ENCODE measurements at places on chromosomes 16 and 17.
A peak's percentile ranks its signal among the peaks of the same experiment; 100 is the strongest.

- DNase-seq, result peak; percentile 6
These were observed 291.2 kb upstream of the MON1B start for GRCh38 chr16:76899767-76900166.

DNA sequence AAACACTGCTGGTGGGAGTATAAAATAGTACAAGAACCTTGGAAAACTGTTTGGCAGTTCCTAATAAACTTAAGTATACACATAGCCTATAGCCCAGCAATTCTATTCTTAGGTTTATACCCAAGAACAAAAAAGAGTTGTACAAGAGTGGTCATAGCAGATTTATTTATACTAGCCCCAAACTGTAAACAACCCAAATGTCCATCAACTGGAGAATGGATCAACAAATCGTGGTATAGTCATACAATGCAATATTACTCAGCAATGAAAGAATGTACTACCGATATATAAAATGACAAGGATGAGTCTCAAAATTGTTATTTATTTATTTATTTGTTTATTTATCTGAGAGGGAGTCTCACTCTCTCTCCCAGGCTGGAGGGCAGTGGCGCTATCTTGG is 23.1 kb downstream of the GNGT2 start:
- DNase-seq, result no peak

GRCh38 chr17:3724378-3725077 is 825 bp downstream of the HASPIN start:
- no peak for DNase-seq

DNA sequence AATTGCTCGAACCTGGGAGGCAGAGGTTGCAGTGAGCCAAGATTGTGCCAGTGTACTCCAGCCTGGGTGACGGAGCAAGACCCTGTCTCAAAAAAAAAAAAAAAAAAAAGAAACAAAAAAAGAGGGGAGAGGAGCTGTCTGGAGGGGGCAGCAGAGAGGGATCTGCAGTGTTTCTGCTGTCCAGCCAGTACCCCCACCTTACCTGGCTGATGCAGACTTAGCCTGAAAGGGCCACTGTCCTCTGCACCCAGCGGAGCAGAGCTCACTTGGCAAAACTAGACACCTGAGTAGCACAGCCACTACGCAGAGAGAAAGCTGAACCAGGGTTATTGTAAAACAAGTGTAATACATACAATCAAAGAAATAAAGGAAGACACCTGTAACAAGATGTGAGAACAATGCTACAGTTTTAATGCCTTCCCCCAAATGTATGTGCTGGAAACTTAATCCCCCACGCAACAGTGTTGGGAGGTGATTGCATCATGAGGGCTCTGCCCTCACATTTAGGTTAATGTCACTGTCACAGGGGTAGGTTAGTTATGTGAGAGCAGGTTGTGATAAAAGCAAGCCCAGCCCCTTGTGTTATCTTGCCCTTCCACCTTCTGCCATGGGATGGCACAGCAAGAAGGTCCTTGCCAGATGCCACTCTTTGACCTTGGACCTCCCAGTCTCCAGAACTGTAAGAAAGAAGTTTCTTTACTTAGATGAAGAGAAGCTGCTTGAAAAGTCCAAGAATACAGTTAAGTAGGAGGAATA is 211.2 kb downstream of the RPTOR start:
- DNase-seq, result no peak

DNA sequence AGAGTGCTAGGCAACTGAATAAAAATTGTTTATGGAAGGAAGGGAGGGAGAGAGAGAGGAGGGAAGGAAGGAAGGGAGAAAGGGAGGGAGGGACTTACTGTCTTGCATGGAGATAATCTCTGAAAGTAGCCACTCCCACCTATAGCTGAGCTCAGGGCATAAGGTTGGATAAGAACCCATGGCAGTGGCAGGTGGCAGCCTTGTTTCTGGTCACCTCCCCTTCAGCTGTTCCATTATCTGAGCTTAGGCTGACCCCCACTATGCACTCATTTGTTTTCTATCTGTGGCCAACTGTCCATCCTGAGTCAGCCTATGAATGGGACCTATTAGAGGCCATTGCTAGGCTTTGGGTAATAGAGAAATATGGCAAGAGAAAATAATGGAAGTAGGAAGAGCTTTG is 25.3 kb upstream of the MTMR4 start:
- no peak for DNase-seq

DNA sequence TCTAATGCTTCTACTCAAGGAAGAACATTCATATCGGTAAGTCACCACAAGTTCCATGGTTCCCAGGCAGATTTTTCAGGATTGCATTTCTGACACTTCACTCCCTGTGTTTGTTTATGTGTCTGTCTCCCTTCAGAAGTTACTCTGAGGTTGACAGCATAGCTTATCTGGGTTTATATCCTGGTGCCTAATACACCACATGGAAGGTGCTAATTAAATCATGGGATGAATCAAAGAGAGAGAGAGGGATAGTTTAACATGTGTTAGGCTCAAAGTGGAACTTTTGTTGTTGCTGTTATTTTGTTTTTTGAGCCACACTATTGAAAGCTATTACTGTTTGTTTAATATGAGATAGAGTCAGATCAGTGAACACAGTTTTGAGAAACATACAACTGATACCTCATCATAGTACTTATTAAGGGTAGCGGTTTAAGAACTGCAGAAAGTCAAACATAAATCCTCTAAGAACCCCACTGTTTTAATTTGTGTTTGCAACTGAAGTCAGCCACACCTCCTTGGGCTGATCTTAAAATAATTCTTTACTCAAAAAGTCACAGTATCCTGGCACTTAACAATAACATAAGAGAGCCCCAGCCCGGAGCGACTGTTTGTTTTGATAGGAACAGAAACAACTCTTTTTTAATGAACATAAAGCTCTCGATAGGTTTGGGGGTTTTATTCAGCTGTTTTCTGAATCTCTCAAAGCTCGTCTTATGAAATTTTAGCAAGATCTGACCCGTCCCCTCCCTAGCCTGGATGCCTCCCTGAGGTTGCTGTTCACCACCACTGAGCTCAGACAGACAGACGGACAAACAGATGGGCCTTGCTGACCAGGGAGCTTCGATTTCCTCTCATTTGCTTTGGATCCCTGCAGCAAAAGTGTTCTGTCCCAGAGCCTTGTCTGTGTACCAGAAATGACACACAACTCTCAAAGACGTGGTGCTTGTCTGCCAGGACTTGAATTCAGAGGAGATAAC is 98.3 kb upstream of the MYOCD start:
- no peak for DNase-seq

DNA sequence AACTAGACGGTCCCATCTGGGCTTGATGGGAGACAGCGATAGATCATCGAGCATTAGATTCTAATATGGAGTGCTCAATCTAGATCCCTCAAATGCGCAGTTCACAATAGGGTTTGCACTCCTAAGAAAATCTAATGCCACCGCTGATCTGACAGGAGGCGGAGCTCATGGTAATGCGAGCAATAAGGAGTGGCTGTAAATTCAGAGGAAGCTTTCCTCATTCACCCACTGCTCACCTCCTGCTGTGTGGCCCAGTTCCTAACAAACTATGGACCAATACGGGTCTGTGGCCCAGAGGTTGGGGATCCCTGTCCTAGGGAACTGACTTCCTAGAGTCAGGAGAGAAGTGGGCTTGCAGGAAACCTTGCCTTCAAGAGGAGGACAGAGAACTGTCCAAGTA is 25.2 kb upstream of the AMZ2 start:
- no peak for DNase-seq

- no peak for DNase-seq
These were observed 209.4 kb upstream of the FOXF1 start for GRCh38 chr16:86300746-86301481.

- DNase-seq, result no peak
These were observed 224.7 kb downstream of the BCAS3 start for GRCh38 chr17:60902399-60902798.

- no peak for DNase-seq
These were observed 35.9 kb upstream of the FOXJ1 start for GRCh38 chr17:76176701-76177574.

DNA sequence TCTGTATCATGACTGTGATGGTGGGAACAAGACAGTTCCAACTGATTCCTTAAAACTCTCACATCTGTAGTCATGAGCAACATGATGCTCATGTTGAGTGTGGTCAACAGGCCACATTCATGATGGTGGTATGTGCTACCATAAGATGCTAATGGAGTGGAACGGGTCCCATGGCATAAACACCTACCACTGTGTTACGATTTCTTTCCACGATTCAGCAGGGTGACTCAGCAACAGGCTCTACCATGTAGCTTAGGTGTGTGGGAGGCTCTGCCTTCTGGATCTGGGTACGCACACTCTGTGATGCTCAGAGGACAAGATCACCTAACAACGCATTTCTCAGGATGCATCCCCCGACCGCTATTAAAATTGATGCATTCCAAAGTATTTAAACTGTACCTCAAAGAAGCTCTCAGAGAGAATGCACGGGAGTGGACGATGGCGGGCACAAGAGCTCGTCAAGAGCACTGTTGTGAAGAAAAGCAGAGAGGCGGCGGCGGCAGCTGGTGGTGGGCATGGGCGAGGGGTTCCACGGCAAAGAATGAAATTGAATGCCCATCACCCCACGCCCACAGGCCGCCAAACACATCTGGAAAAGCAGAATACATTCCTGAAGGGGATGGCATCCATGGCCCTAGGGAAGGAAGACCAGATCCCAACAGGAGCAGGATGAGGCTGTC is 133.3 kb downstream of the ZNF778 start:
- no peak for DNase-seq

DNA sequence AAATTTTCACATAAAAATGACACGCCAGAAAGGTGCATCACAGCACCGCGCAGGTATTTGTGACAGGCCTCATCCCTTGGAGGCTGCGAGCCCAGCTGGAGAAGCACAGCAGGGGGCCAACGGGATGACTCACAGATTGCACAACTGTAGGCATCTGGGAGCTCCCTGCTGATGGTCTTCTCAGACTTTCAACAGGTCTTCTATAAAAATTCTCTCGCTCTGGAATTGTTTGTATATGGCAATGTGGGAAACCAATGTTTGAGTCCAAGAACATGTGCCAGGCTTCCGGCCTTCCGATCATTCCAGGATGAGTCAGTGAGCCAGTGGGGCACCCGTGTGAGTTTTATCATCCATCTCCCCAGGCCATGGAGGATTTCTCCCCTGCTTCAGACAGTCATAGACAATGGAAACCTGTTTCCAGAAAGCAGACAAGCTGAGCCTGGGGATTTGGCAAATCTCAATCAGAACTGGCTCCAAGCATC is 24.1 kb upstream of the ADORA2B start:
- DNase-seq, result no peak

DNA sequence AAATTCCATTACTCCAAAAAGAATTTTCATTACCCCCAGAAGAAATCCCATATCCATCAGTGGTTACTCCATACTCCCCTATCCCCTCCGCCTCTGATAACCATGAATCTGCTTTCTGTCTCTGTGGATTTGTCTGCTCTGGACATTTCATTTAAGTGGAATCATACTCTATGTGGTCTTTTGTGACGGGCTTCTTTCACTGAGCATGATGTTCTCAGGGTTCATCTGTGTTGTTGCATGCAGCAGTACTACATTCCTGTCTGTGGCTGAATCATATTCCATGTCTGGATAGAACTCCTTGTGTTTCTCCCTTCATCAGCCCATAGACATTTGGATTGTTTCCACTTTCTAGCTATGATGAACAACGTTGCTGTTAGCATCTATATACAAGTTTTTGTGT is 59.5 kb upstream of the IRX3 start:
- DNase-seq, result no peak

- DNase-seq, result peak; percentile 62
These were observed 77.0 kb upstream of the ZNF423 start for GRCh38 chr16:49932946-49933345.

DNA sequence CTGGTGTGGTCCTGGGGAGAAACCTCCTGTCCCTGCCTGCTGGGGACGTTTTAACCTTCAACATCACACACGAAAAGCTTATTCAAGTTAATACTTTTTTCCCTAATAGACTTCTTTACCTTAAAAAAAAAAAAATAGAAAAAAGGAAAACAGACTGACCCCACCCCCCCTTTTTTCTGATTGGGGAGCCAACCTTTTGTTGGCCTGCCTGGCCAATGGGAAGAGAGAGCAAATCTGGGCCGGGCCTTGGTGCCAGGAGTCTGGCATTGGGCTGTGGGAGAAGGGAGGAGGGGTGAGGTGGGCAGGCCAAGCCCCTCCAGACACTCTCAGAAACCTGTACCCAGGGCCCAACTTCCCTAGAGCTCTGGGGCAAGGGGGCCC is 3.0 kb downstream of the CBX8 start:
- no peak for DNase-seq

DNA sequence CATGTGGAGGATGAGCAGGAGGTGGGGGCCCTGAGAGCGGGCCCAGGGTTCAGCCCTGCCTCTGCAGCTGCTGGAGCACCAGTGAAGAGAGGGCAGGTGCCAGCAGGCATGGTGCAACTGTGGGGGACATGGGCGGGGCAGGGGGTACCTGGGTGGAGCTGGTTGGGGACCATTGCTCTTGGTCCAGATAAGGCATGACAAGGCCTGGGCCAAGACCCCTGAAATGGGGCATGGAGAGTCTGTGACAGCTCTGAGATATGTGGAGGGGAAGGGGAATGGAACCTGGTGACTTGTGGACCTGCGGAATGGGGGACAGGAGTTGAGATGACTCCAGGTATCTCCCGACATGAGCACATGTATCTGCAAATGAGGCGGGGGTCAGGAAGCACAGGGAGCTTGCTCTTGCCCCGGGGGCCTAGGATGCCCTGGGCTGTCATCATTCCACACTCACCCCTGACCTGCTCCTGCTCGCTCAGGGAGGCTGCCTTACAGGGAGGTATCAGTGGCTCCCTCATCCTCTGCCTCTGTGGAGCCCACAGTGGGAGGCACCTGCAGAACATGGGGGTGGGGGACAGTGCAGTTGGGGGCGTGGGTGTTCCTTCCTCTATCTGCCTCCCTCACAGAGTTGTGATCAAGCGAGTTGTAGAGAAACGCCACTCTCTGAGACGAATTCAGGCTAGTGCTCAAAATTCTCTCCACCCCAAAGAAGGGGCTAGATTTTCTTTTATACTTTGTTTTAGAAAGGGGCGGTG is 40.2 kb downstream of the TMEM235 start:
- no peak for DNase-seq

- no peak for DNase-seq
These were observed 292.5 kb downstream of the PHKB start for GRCh38 chr16:47753659-47754058.

DNA sequence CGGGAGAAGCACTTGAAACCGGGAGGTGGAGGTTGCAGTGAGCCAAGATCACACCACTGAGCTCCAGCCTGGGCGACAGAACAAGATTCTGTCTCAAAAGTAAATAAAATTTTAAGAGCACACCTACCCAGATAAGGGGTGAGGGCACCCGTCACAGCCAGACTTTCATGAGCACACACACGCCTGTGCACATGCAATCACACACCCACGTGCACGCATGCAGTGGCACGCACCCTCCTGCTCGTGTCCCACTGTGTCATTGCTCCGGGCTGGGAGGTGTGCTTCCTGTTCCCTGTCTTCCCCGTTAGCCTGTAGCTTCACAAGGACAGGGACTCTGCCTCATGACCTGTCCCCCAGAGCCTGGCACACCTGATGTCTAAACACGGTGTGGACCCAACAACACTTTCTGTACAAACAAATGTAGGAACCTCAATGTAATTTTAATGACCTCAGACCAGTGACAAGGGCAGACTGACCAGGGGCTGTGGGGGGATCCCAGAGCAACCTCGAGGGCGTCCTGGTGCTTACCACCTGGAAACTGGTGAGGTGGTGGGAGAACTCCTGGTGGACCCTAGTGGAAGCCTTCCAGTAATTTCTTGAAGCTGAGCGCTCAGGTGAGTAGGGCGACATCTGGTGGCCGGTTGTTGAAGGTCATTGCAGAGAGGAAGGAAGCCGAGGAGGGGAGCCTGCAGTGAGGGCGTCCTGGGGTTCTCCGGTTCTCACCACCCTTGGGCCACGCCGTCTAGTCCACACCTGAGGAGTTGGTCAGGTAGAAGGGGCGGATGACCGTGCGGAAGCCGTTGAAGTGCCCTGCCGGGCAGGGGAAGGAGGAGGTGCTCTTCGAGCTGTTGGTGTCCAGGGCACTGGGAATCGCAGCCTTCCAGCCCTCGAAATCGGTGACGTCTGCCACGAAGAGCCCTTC is 8.6 kb downstream of the LGALS3BP start:
- peak; percentile 85 for DNase-seq

Measured in muscle of arm (tissue), 14 donors.